H4 (cell line): ENCODE measurements at places on chromosomes 11 and 22. TPM values are rescaled to one million over a fixed set of nuclear protein-coding genes. Genes with fewer than 3 reads are reported as not detected.

The ZFTA gene
- total RNA-seq, result 5.6 and 6.3 TPM in 2 replicates

The DGKZ gene
- total RNA-seq, result 25.3 and 38.9 TPM in 2 replicates

The PGR gene
- 0.10 and 1.1 TPM in 2 replicates for total RNA-seq

GRCh38 chr22:47621253-47621652, 858.8 kb downstream of the TBC1D22A start:
- no peak for DNase-seq

GRCh38 chr11:120801801-120802689, 221.9 kb upstream of the TBCEL start:
- peak; percentile 54 for DNase-seq

GRCh38 chr22:19061471-19062138, 60.6 kb downstream of the DGCR2 start:
- no peak for DNase-seq

- no peak for DNase-seq
Measured at GRCh38 chr22:23820748-23821211, 18.0 kb downstream of the DERL3 start.

DNA sequence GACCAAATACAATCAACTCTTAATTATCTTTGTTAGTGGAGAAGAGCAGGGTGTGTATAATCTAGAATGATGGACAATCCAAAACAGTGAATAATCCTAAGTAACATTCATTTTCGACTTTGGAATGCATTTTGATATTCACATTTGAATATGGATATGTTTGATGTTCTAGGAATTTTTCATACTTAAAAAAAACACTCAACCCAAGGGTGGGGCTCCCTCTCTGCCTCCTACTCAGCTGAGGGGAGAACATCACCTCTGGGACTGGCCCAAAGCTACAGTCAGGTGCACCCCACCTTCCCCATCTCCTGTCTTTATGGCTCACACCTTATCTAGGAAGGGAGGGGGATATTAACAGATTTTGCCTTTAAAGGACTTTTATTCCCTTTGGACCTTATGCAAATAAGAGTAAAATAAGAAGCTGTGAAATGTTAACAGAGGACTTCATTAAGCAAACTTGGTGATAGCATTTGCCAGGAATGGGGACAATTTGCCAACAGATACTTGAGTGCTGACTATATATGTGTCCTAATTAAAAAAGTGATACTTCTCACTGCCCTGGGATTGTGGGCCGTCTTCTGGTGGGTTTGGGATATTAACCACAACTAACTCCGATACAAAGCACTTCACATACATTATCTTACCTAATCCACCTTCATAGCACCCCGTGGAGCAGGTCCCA, 187.0 kb downstream of the ST3GAL4 start:
- DNase-seq, result no peak

DNA sequence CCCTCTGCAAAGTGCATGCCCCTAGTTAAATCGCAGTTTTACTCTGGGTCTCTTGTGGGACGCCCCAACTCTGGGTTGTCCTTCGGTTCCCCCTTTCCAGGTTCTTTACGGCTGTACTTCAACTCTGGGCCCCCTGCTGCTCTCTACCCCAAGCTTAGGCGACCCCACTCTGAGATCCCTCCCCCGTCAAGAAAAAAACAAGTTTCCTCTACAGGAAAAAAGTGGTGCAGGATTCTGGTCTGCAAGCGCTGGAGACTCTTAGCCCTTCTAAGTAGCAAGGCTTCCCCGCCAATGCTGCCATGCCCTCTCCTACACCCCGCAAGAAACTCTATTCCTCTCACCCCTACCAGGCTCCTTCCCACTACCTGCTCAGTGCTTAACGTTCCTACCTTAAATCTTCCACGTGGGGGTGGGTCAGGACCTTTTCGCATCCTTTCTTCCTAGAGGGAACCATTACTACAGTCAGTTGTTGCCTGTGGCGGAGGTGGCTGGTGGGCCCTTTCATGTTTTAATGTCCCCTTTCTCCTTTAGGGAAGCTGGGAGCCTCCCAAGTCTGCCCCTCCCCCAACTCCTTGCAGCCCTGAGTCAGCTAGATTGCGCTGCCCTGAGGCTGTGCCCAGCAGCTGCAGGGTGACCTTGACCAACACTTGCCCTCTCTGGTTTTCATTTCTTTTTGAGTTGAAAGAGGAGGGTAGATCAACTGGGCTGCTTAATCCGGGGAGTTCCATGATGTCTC, 1.4 kb downstream of the NEFH start:
- DNase-seq, result no peak

- DNase-seq, result peak; percentile 93
Measured at GRCh38 chr22:29799217-29799680, 32.1 kb downstream of the UQCR10 start.

- DNase-seq, result no peak
Measured at GRCh38 chr11:69137151-69137844, 18.4 kb upstream of the SMIM38 start.

- DNase-seq, result peak; percentile 27
Measured at GRCh38 chr11:58900479-58901420, 38.5 kb upstream of the GLYATL1 start.
